ENCODE measurements at places on chromosomes 2 and 18.

GRCh38 chr2:96386470-96386869 lies 50.9 kb downstream of the NCAPH start:
- DNase-seq: no peak

DNA sequence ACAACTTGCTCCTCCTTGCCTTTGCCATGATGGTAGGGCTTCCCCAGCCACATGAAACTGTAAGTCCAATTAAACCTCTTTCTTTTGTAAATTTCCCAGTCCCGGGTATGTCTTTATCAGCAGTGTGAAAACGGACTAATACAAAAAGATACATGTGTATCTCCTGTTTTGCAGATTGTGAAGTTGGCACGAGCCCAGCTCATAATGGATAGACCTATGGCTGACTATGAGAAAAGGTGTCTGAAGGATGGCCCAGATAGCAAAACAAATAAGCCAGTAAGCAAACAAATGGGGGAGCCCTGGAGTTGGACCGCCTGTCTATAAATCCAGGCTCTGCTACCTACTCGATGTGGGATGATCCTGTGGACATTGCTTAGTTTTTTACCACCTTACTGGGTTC lies 15.5 kb upstream of the PRKCE start:
- DNase-seq: no peak

DNA sequence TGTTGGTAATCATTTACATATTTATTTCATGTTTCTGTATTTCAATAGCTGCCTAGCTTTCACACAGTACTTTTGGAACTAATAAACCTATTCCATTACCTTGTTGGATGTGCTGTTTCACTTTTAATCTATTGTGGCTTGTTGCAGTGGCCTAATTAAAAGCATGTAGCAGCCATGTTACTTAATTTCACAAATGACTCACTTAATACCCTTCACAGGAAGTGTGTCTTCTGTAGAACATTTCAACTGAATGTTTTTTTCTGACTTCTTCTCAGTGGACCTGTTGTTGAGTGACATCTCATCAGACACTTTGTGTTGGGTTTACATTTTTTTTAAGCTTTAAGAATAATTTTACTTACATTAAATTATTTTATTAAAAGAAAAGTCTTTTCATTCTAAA lies 260.5 kb upstream of the THUMPD2 start:
- DNase-seq: no peak

GRCh38 chr18:69250305-69251151 lies 150.2 kb upstream of the DOK6 start:
- DNase-seq: no peak

DNA sequence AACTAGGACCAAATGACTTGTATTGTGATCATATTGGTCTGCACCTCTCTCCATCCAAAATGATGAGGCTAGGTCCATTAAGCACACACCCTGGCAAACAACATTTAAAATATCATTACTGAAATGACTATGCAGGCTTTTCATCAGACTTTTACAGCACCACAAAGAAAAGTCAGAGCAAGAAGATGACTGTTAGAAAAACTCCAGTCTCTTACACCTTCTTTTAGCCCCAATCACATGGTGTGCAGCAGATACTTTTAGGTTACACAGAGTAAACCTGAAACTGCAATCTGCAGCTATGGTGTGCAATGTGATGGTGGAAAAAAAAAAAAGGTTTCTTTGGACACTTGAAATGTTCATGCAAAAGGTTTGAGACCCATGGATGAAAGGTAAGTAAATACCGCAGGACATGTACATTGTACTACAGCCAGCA lies 5.4 kb upstream of the POLI start:
- no peak for DNase-seq

GRCh38 chr2:169415233-169415748 lies 53.0 kb upstream of the LRP2 start:
- DNase-seq: no peak

DNA sequence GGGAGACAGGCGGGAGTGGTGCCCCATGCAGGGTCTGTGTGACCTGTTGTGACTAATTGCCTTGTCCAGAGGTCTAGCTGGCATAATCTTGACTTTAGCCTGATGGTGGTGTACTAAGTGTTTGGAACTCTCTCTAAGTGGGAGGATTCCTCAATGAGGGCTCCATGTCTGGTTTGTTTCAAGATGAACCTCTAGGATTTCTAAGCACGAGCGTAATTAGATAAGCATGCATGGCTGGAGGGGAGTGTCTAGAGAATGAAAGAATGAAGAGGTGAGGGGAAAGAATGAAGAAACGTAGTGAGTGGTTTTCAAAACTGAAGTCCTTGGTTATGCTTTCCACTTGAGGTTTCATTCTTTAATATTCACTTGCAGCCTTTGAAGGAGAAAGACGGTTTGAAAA lies 833.2 kb upstream of the GYPC start:
- DNase-seq: no peak

GRCh38 chr2:7570247-7570646 lies 653.0 kb downstream of the RNF144A start:
- no peak for DNase-seq

- no peak for DNase-seq
Measured at GRCh38 chr2:207136874-207137273, 28.9 kb downstream of the KLF7 start.

- no peak for DNase-seq
Measured at GRCh38 chr2:191580581-191580980, 97.4 kb upstream of the NABP1 start.

- DNase-seq: no peak
Measured at GRCh38 chr2:108911401-108911800, 77.6 kb downstream of the EDAR start.

GRCh38 chr18:25061395-25061794 lies 290.6 kb downstream of the ZNF521 start:
- no peak for DNase-seq

- no peak for DNase-seq
Measured at GRCh38 chr18:54939361-54939917, 19.8 kb downstream of the CCDC68 start.

- DNase-seq: no peak
Measured at GRCh38 chr2:9261231-9261883, 54.7 kb downstream of the ASAP2 start.

GRCh38 chr2:20436716-20437470 lies 10.0 kb upstream of the RHOB start:
- DNase-seq: no peak

DNA sequence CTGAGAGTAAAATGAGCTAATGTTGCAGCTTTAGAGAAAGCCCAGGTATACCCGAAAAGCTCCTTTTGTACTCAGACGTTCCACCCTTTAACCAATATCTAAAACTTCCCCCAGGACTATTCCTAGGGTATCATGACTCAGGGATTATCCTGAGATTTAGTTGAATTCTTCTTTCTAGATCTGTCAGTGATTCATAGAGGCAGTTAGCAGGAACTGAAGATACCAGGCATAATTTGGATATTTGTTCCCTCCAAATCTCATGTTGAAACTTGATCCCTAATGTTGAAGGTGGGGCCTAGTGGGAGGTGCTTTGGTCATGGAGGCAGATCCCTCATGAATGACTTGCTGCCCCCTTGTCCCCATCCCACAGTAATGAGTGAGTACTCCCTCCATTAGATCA lies 161.2 kb upstream of the LRP1B start:
- no peak for DNase-seq

DNA sequence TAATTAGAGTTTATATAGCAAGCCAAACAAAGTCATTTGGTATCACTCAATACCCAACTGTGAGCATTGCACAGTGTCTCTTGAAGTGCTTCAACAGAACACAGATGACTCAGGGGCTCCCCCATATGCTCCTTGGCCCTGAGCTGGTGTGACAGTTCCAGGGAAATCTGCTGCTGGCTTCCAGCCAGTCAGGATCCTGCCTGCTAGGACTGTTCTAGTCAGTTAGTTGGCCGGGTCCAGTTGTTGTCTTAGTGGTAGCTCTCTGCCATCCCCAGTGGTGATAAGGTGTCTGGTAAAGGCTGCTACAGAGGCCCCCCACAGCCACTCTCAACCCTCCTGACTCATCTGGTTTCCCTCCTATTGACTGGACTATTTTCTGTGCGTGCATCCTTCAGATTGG lies 100.3 kb downstream of the IRS1 start:
- DNase-seq: peak; percentile 73

GRCh38 chr2:85873679-85874078 lies 15.1 kb downstream of the ST3GAL5 start:
- DNase-seq: no peak

DNA sequence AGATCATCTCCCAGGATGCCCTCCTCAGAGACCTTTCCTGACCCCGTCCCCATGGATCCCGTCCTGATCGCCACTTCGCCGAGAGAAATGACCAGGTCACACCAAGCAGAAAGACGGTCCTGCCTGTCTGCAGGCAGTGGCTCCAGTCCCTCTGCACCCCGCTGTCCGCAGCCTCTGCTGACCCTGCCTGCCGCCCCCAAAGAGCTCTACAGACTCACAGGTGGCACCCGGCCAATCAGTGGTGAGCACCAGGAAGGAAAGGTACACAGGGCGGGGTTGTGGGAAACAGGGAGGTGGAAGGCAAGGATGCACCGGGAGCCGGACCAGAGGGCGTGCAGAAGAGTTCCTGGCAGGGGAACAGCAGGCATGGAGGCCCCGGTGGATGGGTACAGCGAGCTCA lies 94.8 kb downstream of the NDUFA10 start:
- no peak for DNase-seq

GRCh38 chr2:108240966-108241365 lies 1.2 kb downstream of the SULT1C3 start:
- DNase-seq: no peak

DNA sequence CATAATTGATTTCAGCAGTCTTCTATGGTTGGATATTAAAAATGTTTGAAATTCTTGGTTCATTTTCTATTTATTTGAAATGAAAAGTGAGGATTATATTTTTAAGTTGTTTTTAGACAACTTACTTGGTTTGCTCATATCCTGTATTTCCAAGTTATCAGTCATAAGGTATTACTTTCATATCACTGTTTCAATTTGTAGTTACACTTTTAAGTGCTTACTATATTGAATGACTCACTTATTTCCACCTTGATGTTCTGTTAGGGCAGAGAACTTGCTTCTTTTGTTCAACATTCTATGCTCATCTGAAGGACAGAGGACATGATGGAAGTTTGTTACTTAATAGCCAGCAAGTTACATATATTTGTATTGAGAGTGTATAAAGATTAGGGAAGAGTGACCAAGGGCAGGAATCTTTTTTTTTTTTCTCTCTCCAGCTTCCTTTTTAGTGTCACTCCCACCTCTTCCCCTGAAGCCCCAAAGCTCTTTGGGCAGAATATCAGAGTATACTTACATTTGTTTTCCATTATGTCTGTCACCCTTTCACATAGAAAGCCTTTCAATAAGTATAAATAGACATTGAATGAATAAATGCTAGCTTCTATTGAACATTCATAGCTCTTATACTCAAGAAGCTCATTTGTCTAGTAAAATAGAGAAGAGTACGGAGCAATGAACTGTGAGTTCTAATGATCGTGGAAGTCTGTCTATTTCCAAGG lies 28.1 kb downstream of the PIK3C3 start:
- DNase-seq: no peak

DNA sequence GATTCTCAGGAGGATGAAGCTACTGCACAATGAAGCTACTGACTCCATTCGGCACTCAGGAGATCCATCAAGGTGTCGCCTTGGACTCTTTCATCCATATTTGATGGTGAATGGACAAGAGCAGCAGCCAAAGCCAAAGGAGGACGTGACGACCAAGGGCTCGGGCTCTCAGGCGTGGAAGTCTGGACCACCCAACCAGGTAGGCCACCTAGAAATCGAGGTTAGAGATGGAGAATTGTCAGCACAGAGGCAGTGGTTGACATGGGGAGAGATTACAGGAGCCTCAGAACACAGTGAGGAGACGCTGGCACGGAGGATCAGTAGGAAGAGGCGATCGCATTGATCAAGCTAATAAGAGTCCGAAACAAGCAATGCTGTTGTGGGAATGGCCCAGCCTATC lies 240.5 kb upstream of the ID2 start:
- no peak for DNase-seq

- DNase-seq: no peak
Measured at GRCh38 chr18:53165770-53166169, 825.8 kb downstream of the DCC start.

- DNase-seq: no peak
Measured at GRCh38 chr2:38239452-38239851, 137.6 kb downstream of the ATL2 start.

DNA sequence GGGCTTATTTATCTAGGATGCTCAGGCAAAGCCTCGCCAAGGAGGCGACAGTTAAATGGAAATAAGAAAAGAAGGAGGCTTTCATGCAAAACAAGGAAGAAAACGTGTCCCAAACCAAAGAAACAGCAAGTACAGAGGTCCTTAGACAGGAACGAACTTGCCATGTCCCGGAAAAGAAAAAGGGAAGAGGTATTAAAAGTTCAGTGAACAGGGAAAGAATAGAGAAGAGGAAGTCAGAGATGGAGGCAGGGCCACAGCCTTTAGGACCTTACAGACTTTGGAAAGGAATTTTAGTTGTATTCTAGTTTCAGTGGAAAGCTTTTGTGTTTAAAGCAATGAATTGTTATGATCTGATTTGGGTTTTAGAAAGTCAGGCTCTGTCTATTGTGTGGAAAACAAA lies 22.1 kb downstream of the IKZF2 start:
- no peak for DNase-seq

GRCh38 chr18:37956902-37957301 lies 391.3 kb upstream of the CELF4 start:
- no peak for DNase-seq

- DNase-seq: no peak
Measured at GRCh38 chr2:38876407-38876806, 631 bp downstream of the MORN2 start.

DNA sequence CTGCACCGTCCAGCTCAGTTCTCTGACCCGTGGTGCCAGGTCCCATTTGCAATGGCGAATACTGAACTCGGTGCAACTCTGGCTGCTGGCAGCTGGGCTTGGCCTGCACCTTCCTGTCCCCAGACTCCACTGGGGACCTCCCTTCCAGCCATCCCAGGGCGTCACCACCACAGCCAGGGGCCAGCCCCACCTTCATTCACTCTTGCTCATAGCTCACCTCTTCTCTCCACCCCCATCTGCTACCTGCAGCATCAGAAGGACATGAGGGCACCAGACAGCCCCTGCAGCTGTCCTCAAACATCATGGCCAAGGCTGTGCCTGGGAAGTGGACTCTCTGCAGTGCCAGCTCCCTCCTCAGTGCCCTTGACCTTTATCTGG lies 16.2 kb upstream of the ALPI start:
- no peak for DNase-seq

- DNase-seq: peak; percentile 96
Measured at GRCh38 chr2:216774620-216775019, 79.3 kb upstream of the IGFBP5 start.

DNA sequence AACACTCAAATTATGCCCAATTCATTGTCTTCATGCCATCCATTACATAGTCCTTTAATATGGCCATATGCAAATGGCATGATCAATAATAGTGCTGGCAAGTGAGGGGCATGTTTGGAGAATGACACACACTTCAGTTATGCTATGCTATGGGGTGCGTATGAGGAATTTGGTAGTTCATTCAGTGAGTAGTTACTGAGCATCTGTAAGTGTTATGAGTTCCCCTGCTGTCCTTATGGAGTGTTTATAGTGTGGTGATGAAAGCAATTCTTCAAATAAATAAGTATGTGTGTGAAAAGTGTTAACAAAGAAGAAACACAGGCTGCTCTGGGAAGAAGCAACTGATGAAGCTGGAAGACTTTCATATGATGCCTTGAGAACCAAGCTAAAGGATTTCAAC lies 383.7 kb upstream of the SLC14A2 start:
- DNase-seq: no peak
